Fibroblast of skin of right quadriceps (primary cell): ENCODE measurements at places on chromosomes 6 and 20.

DNA sequence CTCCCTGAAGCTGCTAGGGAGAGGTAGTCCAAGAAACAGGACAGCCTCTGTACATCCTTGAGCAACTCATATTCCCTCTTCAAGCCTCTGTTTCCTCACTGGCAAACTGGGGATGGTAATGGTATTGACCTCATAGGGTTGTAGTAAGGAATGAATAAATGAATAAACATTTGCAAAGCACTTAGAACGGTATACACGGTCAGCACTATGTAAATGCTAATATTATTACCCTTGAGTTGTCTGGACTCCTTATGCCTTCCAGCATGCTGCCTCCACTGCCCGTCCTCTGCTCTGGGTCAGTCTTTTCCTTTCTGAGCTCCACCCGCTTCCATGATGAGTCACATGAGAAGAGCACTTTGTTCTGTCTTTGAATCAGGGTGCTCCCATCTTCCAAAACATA, 50.6 kb downstream of the KHDC1L start:
- no peak for DNase-seq

DNA sequence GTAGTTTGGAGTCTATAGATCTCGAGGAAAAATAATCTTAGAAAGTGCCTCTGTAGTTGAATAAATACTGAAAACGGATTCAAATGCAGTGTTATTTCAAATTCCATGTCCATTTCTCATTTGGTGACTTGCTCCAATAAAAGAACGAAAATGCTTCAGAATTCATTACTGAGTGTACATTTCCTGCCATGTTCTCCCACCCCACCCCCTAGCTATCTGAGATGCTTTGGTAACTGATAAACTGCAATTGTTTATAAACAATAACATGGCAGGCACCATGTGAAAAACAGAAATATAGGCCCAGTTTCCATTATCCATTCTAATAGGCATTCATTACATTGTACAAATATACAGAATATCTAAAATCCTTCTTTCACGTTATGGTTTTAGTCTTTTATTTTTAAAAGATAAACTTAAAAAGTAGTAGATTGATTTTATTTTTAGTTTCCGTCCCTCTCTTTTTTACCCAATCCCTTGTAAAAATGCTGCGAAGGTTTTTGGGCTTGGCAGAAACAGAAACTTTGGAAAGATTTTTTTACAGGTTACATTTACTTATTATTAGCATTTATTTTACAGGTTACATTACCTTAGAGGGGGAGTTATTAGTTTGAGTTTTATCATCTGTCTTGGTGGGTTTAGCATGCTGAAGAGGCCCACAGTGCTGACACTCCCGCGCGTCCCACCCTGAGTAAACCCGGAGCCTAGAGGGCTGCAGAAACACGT, 1.5 kb downstream of the FAM162B start:
- no peak for DNase-seq

GRCh38 chr20:33833333-33833732, 22.2 kb downstream of the CHMP4B start:
- DNase-seq: no peak

GRCh38 chr6:143276436-143276835, 174.1 kb downstream of the ADAT2 start:
- no peak for DNase-seq

GRCh38 chr6:51608932-51609331, 478.5 kb downstream of the PKHD1 start:
- DNase-seq: no peak
